Skeletal muscle cell (primary cell): ENCODE measurements at places on chromosomes 1 and 21.

GRCh38 chr1:100353988-100354387 is 1.7 kb downstream of the CDC14A start:
- no peak for DNase-seq

DNA sequence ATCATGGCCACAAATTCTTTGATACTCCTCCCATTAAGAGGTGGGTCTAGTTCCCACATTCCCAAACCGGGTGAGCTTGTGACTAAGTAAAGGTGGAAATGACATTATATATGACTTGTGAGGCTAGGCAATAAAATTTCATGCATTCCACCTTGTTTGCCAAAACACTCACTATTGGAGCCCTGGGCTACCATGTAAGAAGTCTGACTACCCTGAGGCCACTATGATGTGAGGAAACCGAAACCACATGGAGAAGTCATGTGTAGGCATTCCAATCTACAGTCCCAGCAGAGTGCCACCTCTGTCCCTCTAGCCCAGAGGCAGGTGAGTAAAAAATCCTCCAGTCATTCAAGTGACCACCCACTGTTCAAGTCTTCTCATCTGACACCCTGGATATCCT is 17.9 kb upstream of the SMG7 start:
- no peak for DNase-seq

DNA sequence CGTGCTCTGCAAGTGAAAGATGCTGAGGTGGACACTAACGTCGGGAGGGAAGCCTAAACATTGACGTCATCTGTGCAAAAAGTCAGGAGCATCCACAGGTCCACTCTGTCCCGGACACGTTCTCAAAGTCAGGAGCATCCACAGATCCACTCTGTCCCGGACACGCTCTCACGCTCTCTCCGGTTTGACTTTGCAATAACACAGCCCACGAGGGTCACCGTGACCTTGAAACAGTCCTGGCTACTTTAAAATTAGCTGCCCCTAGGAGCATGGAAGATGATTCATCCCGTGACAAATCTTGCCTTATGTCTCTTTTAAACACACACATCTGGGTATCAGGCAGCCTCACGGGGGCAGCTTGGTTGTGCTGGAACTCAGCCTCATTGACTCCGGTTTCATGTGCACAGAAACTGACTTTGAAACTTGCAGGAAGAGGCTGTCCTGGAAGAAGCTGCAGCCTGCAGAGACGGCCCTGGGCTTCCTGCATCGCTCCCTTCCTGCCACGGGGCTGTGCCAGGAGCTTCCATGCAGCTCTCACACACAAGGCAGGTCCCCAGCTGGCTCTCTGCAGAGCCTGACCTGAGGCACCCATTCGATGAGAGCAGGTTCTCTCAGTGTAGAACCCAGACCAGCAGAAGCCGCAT is 18.1 kb upstream of the COL18A1 start:
- peak; percentile 80 for DNase-seq

DNA sequence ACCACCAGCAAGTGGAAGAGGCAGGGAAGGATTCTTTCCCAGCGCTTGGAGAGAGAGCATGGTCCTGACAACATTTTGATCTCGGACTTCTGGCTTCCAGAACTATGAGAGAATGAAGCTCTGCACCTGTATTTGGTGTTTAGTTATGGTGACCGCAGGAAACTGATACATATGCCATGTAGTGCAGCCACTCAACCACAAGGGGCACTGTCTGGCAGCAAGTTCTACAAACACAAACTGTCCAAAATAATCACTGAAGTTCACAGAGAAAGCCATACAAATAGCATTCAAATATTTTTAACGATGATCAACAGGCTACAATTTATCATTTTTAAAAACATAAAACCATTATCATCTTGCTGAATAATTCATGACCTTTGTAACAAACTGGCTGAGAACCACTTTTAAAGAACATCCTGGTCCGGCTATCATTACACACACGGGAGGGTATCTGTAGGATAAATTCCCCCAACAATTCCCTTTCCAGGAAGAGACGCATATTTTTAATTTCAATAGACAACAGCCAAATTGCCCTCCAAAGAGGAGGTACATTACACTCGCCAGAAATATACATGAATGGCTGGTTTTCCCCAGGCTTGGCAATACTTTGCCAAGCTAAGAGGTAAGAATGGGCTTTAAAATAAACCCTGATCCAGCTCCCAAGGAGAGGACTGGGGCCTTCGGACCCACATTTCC is 9.2 kb upstream of the CBR3 start:
- no peak for DNase-seq

DNA sequence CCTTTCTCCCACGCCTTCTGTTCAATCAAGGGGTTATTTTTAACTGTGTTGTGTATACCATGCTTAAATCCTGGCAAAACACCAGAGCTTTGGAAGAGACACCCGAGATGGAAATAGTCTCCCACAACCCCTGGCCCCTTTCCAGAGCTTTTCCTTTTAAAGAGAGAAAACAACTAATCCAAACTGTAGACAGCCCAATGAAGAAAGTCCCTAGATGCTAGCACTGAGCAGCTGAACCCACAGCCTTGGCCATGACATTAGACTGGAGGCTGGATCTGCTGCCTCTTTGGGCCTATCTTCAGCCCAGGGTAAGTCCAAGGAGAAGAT is 64.9 kb upstream of the ARTN start:
- DNase-seq: peak; percentile 56
